ENCODE measurements at places on chromosomes 11 and 22.
A peak's percentile ranks its signal among the peaks of the same experiment; 100 is the strongest.

- DNase-seq, result no peak
Measured at GRCh38 chr11:123579482-123579812, 75.0 kb downstream of the SCN3B start.

DNA sequence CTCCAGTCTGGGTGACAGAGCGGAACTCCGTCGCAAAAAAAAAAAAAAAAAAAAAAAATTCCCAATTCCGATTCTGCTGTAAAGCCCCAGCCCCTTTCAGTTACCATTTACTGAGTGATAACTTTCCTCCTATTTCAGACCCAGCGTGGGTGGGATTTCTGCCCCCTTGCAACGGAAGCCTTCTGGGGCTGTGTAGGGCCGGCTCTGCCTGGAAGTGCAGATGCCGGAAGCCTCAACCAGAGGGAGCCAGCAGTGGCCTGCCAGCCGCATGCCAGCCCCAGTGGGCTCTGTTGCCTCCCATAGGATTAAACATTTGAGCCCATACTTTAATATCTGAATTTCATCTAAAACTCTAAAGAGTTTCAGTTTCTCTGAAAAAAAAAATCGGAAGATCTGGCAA is 60.0 kb upstream of the NUP50 start:
- DNase-seq, result no peak

- no peak for DNase-seq
Measured at GRCh38 chr11:97743205-97743742, 1277.5 kb upstream of the CNTN5 start.

DNA sequence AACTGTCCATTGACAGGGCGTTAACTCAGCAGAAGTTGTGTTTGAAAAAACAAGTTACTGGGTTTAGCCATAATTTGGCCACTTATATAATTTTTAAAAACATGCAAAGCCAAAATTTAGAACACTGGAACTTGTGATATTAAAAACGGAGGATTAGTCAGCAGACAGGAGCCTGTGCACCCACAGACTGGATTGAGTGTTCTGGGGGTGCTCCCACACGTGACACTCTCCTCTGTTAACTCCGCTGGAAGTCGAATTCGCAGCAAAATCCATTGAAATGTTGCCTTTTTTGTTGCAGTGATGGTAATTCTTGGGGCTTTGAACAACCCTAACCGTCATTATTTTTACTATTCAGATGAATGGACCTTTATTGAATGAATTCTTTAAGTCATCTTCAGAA is 269.8 kb downstream of the DDX10 start:
- DNase-seq, result no peak

GRCh38 chr11:135004495-135004894 is 592.5 kb upstream of the B3GAT1 start:
- no peak for DNase-seq

DNA sequence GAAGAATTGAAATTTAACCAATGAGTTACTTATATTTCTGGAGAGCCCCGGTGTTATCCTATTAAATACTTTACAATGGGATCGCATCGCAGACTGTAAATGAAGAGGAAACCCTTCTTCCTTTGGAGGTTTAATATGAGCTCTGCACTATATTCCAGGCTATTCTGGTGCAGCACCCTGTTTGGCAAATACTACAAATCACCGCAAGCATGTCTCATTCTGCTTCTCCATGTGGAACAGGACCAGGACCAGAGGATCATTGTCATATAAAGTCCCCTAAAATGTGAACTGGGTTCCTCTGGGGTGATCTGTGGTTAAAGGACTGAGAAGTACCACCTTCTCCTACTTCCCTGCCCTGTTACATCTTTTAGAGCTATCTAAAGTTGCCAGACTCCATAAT is 703.7 kb downstream of the DLG2 start:
- DNase-seq, result no peak

GRCh38 chr22:28639321-28639720 is 40.3 kb downstream of the TTC28 start:
- DNase-seq, result no peak

GRCh38 chr11:69524291-69524882 is 42.9 kb downstream of the LINC01488 start:
- peak; percentile 70 for DNase-seq

DNA sequence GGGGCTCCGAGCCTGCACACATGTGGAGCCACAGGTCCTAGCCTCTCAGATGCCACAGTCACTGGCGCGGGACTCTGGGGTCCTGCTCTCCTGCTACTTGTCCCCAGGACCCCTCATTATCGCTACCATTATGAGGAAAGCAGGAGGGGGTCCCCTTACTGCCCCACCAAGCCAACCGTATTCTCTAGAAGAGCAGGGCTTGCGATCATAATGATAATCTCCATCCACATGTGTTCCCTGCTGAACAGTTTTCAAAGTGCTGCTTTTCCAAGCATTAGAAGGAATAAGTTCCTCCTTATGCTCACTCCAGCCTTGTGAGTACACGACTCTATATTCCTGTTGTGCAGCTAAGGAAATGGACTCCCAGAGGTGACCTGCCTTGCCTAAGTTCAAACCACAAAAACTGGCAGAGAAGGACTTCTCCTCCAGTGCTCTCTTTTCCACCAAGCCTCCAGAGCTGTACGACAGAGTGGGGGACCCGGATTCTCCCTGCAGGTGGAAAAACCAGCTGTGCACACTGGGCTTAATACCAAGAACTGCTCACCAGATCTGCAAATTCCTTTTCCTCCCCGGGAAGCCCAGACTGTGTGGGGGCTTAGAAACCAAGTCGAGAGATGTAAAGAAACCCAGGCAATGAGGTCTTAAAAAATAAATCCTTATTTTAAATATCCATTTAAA is 92.8 kb upstream of the DRD2 start:
- no peak for DNase-seq
